ENCODE measurements at places on chromosomes 5 and 9.

DNA sequence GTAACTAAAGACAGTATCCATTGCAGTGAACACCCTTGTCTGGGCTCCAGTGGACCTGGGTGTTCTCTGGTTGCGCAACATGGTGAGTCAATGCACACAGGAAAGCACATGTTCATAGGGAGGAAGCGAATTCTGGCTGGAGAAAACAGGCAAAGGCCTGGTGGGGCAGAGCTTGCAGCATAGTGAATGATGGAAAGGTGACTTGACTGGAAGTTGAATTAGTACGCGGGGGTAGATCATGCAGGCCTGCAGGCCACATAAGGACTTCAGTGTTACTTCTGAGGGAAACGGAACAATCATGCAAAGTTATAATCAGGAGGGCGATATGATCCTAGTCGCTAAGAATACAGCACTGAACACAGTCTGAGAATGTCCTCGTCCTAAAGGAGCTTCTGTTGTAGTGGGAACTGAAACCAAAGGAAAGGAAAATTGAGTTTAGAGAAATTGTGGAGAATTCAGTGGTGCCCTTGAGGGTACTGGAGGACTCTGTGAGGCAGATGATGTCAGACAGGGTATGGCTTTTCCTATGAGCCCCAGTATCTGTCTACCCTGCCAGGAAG, 71.9 kb upstream of the RANBP3L start:
- DNase-seq: no peak

DNA sequence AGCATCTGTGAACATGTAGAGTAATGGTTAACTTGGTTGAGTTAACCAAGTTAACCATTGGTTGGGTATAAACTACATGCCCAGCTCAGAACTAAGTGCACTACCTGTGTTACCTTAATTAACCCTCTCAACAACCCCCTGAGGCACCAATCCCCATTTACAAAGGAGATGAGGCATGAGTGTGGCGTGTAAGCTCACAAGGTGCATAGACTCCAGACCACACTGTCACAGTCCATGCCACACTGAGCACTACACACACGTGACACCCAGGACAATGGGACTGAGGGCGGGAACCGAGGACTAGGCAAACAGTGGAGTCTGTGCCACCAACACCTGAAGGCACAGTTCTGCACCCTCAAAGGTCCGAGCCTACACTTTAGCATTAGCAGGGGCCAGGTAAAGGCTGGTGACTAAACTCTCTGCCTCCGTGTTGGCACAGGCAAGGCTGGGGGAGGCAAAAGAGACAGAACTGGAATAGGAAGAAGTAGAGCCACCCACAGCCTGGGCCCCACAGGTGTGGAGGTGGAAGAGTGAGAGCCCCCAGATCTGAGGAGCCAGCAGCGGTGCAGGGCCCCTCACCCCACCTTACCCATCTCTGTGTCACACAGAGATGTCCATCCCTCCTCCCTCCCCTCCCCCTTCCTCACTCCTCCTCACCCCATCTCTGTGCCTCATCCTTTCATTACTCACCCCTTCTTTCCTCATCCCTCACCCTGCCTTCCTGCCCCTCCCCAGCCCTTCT, 2.2 kb upstream of the DNAJB5 start:
- DNase-seq: no peak

- no peak for DNase-seq
Observed at GRCh38 chr5:6642655-6643054, 9.4 kb downstream of the SRD5A1 start.

DNA sequence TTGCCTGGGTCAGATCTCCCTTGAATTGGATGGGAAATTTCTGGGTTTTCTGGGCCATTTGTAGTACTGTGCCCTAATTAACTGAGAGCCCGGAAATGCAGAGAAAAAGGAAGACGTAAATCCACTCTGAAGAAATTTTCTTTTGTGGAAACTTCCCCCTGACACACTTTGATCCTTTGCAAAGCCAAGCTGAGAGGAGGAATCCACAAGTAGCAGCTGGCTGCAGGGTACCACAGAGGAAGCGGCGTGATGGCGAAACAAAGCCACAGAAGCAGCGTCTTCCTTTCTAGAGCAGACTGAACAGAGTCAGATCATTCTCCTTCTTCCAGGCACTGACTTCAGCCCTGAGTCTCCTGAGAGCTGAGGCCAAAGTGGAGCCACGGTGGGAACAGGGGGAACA, 47.1 kb upstream of the ZNF354A start:
- no peak for DNase-seq

DNA sequence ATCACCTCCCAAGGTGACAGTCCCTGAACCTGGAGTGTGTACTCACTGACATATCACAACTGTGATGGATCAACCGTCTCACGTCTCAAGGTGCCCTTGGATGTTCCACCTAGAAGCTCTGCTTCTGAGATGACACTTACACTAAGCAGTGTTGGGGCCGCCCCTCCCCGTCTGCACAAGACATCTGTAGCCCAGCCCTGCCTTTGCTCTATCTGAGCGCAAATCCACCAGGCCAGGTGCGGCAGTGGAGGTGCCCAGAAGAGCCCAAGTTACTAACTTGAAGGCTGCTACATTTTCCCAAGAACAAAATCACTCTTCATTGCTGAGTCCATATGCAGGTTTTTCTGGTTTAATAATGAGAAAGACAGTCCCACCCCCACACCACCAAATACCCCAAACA, 148.3 kb downstream of the FSTL4 start:
- no peak for DNase-seq

GRCh38 chr5:68243681-68244080, 28.1 kb downstream of the PIK3R1 start:
- DNase-seq: no peak

DNA sequence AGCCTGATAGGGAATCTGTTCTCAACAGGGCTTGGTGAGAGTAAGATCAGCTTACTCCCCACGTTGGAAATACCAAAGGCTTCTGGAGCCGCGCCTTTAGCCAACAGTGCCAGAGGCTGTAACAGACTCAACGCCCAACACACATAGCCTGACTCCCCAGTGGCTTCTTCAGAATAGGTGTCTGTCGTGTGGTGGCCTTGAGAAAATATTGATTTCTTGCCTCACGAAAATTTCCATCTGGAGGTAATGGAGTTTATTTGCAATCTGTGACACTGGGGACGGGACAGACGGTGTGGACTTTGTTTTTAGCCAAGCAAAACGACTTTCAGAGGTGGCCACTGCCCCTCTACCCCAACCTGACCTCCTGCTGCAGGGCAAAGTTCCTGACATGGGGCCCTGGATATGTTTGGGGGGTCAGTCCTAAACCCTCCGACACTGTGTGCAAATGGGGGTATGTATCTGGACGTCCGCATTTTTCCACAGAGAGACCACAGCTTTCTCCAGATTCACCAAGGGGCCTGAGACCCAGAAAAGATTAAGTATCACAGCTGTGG, 189.3 kb downstream of the CDK5RAP2 start:
- DNase-seq: no peak

DNA sequence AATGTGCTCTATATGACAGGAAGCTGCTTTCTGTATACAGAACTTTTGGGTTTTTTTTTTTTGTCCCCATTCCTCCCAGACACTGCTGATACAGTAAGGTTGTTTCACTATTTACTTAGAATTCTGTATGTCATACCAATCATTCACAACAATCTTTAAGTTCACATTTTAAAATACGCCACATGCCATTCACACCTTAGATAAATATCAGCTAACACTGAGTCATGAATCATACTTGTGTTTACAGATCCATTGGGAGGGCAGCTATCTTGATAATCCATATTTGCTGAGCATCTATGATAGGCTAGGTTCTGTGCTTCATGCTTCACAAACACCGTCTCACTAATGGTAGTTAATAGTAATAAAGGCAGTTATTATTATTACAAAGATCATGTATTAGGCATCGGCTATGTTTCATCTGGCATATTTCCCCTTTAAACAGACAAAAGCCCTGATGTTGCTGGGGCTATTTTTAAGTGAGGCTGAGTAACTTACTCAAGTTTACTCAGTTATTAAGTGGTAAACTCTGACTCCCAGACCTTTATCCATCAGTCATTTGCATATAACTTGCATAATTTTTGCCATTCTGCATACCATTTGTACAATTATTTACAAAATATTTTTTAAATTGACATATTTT, 152.2 kb upstream of the HMHB1 start:
- DNase-seq: no peak

DNA sequence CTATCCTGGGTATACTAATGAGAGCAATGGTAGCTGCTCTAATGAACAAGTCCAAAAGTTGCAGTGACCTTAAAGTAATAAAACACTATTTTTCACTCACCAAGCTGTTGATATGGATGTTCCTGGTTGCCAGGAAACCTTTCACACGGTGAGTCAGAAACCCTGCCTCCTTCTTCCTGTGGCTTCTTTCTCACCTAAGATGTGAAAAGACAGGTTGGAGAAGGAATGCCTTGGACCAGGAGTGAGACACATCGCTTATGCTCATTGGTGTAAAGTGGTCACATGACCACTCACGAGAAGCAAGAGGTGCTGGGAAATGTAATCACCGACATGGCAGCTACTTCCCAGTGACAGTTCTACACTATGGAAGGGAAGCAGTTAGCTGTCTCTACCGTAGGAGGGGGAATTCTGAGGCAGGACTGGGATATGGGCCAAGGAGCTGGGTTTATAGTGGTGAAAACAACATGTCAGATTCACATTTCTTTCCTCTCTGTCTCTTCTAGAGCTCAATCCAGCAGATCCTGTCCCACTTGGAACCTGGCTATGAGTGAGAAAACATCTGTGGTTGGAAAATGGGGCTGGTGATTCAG, 320.4 kb upstream of the KLF4 start:
- DNase-seq: no peak

DNA sequence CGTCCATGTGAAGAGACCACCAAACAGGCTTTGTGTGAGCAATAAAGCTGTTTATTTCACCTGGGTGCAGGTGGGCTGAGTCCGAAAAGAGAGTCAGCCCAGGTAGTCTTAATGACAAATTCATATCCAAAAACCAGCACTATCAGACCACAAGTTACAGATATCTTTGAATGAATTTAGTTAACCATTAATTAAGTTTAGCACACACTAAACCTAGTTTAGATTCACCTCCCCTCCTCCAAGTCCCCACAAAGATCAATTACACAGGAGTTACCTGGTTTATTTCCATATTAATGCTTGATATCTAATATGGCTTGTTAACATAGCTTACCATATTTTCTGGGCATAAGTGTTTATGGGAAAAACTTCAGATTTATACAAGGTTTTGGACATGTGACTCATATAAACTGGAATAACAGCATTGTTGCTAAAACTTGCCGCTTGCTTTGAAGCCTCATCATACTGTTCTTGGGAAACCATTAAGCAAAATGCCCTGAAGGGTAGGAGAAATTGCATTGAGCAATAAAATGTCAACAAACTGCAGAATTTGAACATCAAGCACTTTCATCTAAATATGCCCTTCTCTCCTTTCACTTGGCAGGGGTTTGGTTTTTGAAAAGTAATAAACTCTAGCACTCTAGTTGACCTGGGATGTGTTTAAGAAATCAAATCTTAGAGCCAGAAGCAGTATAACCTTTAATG, 166.9 kb downstream of the SNCAIP start:
- no peak for DNase-seq

- no peak for DNase-seq
Observed at GRCh38 chr5:103605277-103605676, 42.7 kb upstream of the NUDT12 start.

DNA sequence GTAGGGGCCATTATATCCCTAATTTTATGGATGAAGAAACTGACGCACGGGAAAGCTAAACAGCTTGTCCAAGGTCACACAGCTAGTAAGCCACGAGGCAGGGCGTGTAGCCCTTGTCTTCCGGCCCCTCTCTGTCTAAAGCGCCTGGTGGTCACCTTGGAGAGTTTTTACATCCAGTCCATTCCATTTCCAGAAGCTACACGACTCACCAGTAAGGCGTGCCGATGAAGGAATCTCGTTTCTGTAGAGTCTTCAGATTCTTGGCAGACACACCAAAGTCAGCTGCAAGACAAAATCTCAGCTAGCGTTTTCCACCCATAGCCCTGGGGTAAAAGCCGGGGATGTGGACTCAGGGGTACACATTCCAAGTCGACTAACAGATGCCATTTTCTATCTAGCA, 80.5 kb downstream of the STK10 start:
- DNase-seq: no peak

- DNase-seq: no peak
Observed at GRCh38 chr9:124871156-124871561, 9.2 kb downstream of the ARPC5L start.

DNA sequence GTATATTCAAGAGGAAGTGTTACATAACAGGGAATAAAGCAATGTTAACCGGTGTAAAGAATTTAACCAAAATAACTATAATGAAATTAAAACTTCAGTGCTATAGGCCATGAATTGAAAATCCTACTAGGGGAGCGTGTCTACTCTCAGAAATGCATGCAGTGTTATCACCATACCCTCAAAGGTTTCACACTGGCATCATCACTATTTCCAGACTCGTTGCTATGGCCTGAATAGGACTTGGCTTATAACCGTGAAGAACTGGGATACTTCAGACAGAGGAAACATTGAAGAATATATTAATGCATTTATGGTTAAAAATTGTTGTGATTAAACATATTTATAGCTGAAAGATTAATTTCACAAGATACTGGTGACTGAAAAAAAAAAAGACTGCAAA, 154.9 kb downstream of the EPB41L4A start:
- no peak for DNase-seq

DNA sequence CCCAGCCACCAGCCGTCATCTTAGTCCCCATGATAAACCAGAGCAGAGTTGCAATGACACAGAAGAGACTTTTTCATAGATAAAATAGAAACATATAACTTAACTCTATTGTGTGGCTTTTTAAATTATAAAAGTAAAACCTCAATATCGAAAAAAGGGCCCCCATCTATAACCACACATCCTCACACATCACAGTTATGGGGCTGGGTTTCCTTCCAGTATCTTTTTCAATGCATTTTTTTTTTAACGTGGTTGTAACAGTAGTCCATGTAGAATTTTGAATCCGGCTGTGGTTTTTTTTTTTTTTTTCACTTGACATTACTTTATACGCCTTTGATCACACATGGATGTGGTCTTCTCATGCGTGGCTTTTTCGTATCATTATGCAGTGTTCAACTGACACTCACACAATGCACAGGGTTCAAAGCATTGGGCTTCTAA, 77.4 kb downstream of the CFAP77 start:
- no peak for DNase-seq

DNA sequence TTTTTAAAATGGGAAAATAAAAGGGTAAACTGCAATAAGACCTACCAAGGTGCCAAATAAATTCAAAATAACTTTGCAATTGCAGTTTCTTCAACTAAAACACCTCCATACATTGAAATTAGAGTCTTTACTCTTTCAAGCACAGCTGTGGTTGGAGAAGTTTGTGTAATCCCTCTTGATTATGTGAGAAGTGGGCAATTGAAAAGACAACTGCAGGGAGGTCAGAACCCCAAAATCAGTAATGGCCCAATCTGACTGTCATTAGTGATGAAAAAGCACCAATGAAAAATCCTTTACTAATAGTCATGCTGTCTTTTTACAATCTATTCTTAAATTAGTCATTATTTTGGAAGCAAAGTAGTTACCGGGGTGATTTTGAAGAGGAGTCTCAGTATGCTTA, 116.7 kb upstream of the RGMB start:
- DNase-seq: no peak

DNA sequence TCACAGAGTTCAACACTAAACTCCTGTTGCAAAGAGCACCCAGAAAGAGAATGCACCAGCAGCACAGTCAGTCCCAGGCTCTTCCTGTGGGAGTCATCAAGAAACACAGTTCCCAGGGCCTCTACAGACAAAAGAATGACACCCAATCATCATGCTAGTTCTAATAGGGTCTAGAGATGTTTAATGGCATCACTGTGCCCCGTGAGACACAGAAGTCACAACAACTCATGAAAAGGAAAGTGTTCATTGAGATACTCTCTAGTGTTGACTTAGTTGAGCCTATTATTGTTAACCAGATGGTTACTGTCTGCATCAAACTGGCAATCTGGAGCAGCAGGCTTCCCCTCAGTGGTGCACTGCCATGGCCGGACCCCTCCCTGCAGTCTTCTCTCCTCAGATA, 1.6 kb downstream of the KLHL3 start:
- no peak for DNase-seq
